ENCODE measurements at places on chromosomes 13 and 19.

DNA sequence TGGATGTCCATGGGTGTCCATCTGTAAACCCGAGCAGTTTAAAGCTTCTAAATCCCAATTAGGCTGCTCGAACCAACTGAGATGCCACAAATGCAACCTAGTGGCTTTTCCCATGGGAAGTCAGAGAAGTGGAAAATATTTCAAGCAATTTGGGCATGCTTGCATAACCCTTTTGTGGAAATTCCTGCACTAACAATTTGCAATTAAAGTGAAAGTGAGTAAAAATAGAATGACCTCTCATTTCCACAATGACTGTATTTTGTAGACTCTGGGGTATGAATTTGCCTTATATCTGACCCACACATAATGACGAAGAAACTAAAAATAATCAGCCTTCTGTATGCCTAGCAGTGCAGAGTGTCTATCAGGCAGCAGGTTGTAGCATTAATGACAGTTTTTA is 91.8 kb upstream of the TSC22D1 start:
- DNase-seq: no peak

- peak; percentile 57 for DNase-seq
Observed at GRCh38 chr19:38250821-38251563, 5.2 kb downstream of the PPP1R14A start.

GRCh38 chr13:44013758-44014291 is 134.1 kb downstream of the LACC1 start:
- no peak for DNase-seq

- no peak for DNase-seq
Observed at GRCh38 chr13:36352350-36352749, 6.2 kb upstream of the SPART start.

DNA sequence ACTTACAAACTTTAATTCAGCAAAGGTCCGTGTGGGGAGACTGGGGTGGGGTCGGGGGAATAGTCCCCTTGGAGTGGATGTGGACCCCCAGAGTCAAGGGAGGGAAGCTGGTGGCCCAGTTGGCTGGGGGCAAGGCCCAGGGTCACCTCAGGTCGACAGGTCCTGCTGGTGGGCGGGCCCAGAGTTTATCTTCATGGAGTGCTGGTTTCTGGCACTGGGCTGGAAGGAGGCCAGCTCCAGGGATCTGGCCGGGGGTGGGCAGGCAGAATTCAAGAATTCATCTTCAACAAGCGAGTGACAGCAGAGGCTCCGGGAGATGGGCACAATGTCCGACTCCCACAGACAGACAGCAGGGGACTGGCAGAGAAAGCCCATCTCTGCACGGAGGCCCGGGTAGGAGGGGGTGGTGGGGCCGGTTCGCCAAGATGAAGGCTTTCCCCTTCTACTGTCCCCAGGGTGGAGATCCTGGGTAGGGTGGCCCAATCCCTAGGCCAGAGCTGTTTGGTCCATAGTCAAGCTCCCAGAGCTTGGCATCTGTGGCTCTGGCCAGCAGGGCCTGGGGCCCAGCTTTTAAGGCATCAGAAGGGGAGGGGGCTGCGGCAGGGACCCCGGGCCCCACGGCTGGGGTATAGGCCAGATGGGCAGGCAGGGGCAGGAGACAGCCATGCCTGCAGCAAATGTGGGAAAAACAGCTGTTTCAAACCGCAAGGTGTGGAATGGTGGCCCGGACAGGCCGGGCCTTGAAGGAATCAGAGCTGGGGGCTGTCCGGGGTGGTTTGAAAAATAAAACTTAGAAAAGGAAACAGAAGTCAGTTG is 622 bp upstream of the FDX2 start:
- no peak for DNase-seq

DNA sequence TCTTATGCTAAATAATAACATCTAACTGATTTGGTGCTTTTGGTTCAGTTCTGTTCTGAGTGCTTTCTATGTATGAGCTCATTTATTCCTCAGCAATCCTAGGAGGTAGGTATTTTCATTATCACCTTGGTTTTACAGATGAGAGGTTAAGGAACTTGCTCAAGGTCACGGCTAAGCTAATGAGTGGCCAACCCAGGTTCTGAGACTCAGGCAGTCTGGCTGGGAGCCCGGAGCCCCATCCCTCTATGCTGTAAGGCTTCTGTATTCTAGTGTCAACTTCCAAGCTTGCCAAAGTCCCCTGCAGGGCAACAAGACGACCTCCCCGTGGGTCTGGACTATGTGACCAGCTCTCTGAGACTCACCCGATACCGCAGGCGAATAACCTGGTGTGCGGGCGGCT is 60.5 kb downstream of the PARP4 start:
- DNase-seq: no peak

DNA sequence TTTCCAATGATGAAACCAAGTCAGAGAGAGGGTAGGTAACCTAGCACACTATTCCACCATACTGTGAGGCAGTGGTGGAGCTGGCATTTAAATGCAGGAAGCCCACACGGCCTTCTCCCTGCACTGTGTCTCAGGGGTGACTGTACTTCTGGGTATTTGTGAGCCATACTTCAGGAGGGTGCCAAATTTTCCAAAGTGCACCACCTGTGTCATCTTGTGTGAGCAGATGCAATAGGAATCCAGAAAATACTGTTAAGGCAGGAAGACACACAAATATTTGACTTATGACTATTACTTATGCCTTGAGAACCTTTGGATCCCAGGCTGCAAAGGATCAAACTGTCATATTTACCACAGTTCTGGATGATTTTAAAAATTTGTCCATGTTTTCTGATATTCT is 17.3 kb downstream of the ZNF229 start:
- no peak for DNase-seq

GRCh38 chr13:107157271-107157670 is 589.3 kb upstream of the ARGLU1 start:
- no peak for DNase-seq

GRCh38 chr13:41590643-41591042 is 133.3 kb downstream of the RGCC start:
- no peak for DNase-seq

GRCh38 chr19:55341171-55341588 is 1.5 kb downstream of the KMT5C start:
- peak; percentile 83 for DNase-seq

DNA sequence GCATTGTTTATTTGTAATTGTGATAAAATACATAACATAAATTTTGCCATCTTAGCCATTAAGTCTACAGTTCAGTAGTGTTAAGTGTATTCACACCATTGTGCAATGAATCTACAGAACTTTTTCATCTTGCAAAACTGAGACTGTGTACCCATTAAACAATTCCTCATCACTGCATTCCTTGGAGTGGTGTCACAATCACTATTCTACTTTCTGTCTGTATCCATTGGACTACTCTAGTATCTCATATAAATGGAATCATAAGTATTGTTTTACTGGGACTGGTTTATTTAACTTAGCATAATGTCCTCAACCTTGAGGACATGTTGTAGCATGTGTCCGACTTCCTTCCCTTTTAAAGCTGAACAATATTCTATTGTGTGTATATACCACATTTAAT is 36.8 kb downstream of the UFM1 start:
- no peak for DNase-seq

DNA sequence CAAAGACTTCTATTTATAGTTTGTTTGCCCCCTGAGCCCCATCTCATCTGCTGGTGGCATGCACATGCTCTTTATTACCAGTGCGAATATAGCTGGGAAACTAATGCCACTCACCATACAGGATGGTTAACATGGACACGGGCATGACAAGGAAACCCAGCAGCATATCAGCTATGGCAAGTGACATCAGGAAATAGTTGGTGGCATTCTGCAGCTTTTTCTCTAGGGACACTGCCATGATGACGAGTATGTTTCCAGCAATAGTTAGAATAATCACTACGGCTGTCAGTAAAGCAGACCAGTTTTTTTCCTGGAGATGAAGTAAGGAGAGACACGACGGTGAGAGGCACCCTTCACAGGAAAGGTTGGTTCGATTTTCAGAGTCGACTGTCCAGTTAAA is 1.5 kb downstream of the HTR2A start:
- DNase-seq: no peak

- no peak for DNase-seq
Observed at GRCh38 chr13:113417008-113417751, 36.1 kb downstream of the ADPRHL1 start.

- no peak for DNase-seq
Observed at GRCh38 chr13:31864307-31864706, 125.0 kb downstream of the RXFP2 start.

Measured in nephron progenitor cell (in vitro differentiated cells).